Stimulated activated CD4-positive, alpha-beta T cell treated with anti-CD3 and anti-CD28 coated beads, TNF-alpha, amount 100 ng/mL, for 1 hour (primary cell): ENCODE measurements at places on chromosomes 4 and X.

DNA sequence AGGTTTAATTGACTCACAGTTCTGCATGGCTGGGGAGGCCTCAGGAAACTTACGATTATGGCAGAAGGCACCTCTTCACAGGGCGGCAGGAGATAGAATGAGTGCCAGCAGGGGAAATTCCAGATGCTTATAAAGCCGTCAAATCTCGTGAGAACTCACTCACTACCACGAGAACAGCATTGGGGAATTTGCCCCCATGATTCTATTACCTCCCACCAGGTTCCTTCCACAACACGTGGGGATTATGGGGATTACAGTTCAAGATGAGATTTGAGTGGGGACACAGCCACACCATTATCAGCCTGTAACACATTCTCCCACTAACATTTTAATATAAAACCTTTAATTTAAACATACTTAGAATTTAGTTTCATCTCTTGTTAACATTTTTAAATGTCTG is 144.7 kb upstream of the SMIM10 start:
- DNase-seq = no peak

DNA sequence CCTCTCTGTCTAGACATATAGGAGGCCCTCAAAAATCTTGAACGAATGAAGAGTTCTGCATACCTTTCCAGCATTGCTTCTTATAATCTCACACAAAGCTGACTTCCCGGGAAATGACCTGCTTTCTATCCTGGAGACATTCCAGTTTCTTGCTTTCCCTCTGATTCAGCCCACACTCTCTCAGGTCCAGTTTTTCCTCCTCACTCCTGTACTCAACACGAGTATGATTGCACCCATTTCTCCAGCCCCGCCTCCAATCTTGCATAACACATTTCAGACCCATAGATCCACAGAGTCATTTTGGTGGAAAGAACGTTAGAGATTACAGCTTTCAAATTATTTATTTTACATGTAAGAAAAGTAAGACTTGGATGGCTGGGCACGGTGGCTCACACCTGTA is 127.5 kb upstream of the TLR3 start:
- no peak for DNase-seq

DNA sequence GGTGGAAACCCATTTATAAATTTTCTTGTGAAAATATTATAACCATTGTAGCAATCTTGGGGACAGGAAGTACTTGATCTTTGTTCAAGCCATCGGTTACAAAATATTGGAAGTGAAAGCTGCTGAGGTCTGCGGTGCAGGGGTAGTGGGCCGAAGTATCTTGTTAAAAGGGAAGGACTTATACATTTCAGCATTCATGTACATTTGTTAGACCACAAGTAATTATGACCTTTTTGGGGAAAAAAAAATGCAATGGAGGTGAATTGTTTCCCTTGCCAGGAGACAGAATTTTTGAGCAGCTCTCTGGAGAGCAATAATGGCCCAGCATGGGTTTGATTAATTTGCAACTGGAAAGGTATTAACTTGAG is 121.3 kb downstream of the EGF start:
- DNase-seq = no peak

- no peak for DNase-seq
Observed at GRCh38 chr4:11475871-11476270, 47.2 kb upstream of the HS3ST1 start.

- DNase-seq = no peak
Observed at GRCh38 chrX:133053861-133054598, 42.9 kb downstream of the USP26 start.

- no peak for DNase-seq
Observed at GRCh38 chr4:86185659-86186058, 174.2 kb downstream of the MAPK10 start.

GRCh38 chr4:40205259-40206198 is 8.7 kb downstream of the RHOH start:
- no peak for DNase-seq

- no peak for DNase-seq
Observed at GRCh38 chr4:187176261-187176910, 452.7 kb upstream of the FAT1 start.

- no peak for DNase-seq
Observed at GRCh38 chr4:74297539-74297938, 10.7 kb upstream of the EPGN start.

DNA sequence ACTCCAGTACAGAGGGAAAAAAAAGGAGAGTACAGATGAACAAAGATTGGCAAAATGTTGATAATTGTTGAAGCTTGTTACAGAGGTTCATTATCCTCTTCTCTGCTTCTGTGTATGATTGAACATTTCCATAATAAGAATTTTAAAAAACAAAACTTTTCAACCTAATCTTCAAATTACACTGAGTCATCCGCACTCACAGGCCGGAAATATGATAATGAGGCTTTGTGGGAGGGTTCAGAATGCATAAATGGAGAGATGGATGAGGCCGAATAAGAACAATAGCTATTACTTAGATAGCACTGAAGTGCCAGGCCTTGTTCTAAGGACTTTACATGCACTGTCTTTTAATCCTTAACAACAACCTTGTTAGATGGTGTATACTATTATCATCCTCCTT is 4.6 kb upstream of the ERCC6L start:
- DNase-seq = no peak

- DNase-seq = no peak
Observed at GRCh38 chr4:31104577-31104976, 384.4 kb downstream of the PCDH7 start.

DNA sequence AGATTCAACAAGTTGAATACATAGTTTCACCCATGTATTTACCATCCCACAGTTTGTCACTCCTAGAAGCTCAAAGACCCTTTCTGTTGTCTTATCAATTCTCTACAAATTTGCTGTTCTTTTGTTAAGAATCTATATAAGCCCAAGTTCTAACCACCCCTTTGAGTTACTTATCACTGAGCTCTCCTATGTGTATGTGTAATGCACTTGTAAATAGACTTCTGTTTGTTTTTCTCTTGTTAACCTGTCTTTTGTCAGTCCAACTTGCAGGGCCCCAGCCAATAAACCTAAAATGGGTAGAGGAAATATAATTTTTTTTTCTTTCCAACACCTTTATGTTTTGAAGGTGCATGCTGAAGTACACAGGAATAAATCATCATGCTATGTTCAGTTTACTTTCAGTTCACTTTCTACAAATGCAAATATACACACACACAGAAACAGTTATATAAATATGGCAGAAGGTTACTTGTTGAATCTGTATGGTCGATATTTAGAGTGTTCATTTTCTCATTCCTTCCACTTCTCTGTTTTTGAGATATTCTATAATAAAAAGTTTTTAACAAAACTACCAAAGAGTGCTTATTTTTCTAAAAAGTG is 22.3 kb upstream of the CLOCK start:
- DNase-seq = no peak

- DNase-seq = no peak
Observed at GRCh38 chrX:120559804-120560203, 958 bp downstream of the CUL4B start.

DNA sequence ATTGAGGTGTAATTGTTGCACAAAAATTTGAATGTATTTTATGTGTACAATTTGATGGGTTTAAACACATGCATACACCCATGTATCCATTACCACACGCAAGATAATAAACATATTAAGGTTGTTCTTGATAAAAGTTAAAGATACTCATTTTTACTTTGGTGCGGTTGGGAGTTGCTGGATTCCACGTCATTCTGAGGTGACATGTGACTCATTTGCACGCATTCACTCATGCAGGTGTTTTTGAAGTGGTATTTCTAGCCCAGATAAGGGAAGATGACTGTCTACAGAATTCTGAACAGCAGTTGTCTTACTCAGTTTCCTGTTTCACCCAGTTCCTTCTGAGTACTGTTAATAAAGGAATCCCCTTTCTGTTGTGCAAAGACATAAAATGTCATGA is 142.0 kb downstream of the RTL3 start:
- DNase-seq = peak; percentile 34

GRCh38 chr4:25161593-25161950 is 1.3 kb upstream of the SEPSECS start:
- DNase-seq = no peak

GRCh38 chr4:122053186-122053585 is 98.9 kb upstream of the BLTP1 start:
- DNase-seq = no peak

GRCh38 chr4:129327637-129328036 is 231.7 kb downstream of the C4orf33 start:
- no peak for DNase-seq

GRCh38 chr4:176858839-176859238 is 66.1 kb upstream of the VEGFC start:
- DNase-seq = no peak

- no peak for DNase-seq
Observed at GRCh38 chr4:111963158-111963700, 182.0 kb upstream of the FAM241A start.

DNA sequence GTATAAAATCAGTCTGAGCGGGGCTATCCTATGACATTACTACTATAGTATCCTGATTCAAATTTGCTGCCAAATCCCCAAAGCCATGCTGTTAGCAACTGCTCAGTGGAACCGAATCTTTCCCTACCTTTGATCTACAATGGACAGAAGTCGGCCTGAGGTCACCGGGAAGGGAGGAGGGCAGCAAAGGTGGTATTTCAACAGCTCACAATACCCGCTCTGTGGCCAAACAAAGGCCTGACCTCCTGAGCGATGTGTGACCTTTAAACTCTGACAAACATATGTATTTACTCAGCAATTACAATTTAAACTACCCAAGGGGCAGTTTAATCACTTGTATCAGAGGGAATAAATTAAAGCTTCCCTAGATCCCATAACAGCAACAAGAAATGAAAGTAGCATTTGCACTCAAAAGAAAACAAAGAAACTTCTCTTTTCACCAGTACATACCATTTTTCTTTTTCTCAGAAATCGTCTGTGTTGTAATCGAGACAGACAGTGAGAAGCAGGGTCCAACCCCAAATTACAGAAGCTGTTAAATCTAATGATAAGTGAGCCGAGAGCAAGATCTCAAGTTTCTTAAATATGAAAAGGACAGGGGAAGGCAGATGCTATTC is 11.6 kb upstream of the TMEM128 start:
- no peak for DNase-seq

DNA sequence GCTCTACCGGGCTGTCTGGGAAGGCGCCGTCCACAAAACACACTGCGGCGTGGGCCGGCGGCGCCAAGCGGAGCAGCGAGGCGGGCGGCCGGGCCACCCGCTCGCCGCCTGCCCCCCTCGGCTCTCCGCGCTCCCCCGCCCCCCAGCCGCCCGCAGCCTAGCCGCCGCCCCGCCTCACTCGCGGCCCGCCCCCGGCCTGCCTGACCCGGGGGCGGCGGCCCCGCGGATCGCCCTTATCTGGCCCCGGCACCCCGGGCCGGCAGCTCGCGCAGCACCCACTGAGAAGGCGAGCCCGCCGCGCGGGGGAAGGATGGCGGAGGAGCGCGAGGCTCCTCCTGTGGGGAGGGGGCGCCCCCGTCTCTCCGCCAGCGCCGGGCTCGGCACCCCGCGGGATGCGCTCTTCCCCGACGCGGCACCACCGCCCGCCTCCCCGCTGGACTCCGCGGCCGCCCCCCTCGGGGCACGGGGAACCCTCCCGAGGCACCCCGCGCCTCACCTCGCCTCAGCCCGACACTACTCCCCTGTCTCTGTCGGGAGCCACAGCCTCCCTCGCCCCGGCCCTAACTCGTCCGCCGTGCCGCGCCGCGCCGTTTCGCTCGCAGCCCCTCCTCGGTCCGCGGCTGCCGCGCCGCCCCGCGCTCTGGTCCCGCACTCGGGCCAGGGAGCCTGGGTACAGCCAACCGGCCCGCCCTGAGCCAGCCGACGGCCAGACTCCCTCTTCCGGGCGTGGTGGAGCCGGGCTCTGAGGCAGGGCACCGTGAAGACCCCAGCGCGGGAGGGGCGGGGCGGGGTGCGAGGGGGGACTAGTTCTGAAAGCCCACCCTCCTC is 566 bp downstream of the ATP11C start:
- DNase-seq = no peak

- no peak for DNase-seq
Observed at GRCh38 chrX:49101629-49101984, 21.9 kb upstream of the WDR45 start.

DNA sequence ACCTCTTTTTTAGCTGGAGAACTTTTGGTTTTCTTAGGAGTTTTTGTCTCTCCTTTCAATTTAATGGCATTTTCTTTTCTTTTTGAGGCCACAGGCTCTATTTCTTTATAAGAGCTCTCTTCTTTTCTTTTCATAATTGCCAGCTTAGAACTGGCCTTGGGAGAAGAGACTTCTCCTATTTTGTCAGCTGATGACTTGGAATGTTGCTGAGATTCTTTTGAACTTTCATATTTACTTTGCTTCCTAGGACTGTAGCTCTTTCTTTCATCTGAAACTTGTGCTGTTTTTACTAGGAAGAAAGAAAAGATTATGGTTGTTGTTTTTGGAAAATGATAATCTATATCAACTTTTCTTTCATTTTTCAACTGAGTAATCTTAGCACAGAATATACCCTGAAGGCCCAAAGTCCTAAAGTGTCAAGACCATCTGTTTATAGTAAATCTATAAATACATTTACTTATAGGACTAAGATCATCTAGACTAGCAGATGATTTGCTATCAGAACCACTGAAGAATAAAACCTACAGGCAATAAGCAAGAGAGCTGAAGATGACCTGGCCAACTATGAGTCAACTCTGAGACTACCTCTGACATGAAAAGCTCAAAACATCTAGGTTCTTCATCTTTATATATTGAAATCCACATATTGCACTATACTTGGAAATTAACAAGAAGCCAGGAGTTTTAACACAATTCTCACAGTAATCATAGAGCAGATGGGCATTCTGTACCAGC is 45.6 kb downstream of the RFC1 start:
- DNase-seq = no peak

- DNase-seq = no peak
Observed at GRCh38 chr4:73844345-73844744, 7.9 kb downstream of the CXCL6 start.

- no peak for DNase-seq
Observed at GRCh38 chr4:4752025-4752424, 107.4 kb upstream of the MSX1 start.

DNA sequence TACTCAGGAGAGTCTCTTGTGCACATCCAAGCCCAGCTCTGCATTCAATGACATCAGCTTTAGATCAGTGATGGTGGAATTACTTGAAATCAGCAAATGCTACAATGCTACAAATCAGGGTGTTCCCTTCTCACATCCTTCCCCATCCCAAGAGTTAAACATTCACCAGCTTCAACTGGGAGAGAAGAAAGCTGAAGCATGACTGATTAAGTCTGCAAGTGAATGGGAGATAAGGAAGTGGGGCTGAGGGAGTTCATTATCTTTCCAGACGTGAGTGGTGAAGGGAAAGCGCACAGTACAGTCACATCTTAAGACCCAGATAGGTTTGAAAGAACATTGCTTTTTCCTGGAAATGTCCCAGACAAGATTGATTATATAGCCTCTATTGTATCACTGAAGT is 26.2 kb upstream of the MAP9 start:
- no peak for DNase-seq

DNA sequence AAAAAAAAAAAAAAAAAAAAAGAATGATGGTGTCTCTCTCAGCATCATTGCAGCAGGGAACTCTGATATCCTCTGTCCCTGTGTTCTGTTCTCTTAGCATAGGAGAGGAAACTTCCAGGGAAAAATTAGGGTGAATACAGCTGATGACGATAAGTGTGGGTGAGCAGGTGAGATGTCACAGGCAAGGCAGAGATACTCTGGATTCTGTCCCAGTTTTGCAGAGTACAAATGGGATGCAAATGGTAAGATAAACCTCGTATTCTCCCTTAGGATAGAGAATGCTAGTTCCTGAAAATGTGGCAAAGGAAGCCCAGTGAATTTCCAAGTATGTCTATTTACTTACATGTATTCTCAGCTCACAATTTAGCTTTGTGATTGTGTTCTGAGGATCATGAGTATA is 671.6 kb upstream of the BOD1L1 start:
- no peak for DNase-seq
